Stimulated activated CD4-positive, alpha-beta T cell treated with anti-CD3 and anti-CD28 coated beads, Interleukin-2, amount 100 ng/mL, for 24 hours (primary cell): ENCODE measurements at places on chromosomes 2 and 18.

DNA sequence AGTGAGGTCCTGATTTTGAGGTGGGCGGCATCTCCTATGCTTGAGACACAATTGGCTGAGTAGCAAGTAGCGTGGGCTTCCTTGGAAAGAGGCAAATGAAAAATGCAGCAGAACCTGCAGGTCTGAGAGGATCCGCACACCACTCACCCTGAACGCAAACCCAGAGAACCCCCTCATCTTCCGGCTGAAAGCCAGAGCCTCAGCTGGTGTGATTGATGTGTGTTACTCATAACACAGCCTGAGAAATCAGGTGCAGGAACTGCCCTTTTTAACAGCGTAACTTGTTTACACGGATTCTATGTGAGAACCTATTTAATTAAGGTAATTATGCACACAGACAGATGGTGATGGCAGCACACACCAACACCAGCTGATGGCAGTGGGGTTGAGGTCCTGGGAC, 123.4 kb downstream of the MRO start:
- DNase-seq = no peak

GRCh38 chr2:30758191-30758651, 49.0 kb downstream of the CAPN13 start:
- no peak for DNase-seq

GRCh38 chr2:149799013-149799705, 211.6 kb upstream of the MMADHC start:
- no peak for DNase-seq

- DNase-seq = no peak
These were observed 42.5 kb downstream of the KIAA2012 start for GRCh38 chr2:202115479-202115971.

- DNase-seq = no peak
These were observed 101.6 kb downstream of the INO80D start for GRCh38 chr2:205984381-205984780.

- DNase-seq = no peak
These were observed 65.7 kb downstream of the CAPN13 start for GRCh38 chr2:30741576-30741975.

DNA sequence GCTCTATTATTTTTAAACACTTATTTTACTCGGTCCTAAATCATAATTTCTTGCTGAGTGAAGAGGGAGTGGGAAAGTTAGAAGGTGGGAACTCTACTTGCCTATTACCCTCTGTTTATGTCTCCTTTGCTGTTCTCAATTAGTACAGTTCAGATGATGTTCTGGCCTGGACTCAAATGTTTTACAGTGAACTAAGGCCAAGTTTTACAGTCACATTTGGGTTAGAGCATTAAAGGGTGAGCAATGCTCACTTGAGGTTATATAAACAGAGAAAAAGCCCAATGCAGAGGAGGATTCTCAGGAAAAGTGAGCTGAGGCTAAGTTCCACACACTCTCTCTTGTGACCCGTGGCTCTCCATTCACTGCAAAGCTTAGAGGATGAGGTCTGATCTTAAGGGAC, 52.4 kb downstream of the ITSN2 start:
- no peak for DNase-seq

DNA sequence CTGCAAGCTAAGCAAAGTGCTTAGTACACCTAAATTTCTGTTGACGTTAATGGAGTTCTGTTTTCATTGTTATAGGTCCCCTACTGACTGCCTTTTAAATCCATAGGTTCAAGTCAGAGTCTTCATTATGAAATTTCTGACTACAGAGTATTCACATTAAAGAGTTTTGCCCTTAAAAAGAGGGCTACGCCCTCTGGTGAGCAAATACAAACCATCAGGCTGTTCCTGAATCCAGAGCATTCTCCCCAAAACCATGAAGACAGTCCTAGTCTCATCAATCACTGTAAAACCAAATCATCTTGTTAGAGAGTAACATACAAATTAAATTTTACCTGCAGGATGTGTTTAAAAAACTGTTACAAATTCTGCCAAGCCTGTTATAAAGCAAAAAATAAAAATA, 1091.7 kb downstream of the TDRD15 start:
- no peak for DNase-seq

- no peak for DNase-seq
These were observed 9.3 kb upstream of the RNU4ATAC start for GRCh38 chr2:121521359-121521758.

DNA sequence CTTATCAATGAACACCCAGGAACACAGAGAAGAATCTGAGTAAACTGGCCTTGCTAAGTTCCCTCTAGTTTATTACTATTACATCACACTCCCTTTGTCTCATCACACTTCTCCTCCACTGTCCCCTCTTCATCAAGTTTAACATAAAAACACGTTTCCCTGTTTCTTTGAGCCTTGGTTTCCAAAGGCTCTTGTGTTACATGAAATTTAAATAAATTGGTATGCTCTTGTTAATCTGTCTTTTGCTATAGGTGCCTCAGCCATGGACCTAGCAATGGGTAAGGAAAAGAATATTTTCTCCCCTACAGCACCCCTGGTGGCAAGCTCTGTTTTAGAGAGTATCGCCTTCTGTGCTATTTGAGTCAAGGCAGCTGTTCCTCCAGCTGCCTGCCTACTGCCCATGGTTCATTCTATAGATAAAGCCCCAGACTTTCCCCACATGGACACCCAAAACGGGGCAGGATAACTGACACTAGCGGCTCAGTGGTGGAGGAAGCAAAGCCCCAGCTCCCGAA, 31.8 kb downstream of the TGIF1 start:
- no peak for DNase-seq
